ENCODE measurements at places on chromosomes 5 and 9.
A peak's percentile ranks its signal among the peaks of the same experiment; 100 is the strongest.

GRCh38 chr5:157890836-157891597 lies 32.1 kb upstream of the CLINT1 start:
- DNase-seq, result no peak

DNA sequence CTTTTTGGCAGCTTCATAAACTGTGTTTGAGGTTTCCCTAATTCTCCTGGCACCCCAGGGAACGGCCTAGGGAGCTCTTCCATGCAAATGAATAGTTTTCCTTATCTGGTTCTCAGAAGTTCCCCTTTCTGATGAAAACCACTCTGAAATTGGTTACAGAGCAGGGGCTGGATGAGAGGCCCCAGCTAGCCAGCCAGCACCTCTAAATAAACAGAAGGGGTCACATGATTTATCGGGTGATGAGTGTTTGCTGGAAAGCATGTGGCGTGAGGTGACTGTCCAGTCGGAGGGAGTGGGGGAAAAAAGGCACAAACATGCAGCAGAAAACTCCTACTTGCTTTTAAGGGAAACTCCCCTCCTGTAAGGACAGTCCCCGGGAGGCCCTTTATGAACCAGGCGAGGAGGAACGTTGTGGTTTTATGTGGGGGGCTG lies 261.2 kb upstream of the ANKRD55 start:
- no peak for DNase-seq

- DNase-seq, result no peak
Observed at GRCh38 chr5:173715607-173716006, 99.2 kb upstream of the BOD1 start.

DNA sequence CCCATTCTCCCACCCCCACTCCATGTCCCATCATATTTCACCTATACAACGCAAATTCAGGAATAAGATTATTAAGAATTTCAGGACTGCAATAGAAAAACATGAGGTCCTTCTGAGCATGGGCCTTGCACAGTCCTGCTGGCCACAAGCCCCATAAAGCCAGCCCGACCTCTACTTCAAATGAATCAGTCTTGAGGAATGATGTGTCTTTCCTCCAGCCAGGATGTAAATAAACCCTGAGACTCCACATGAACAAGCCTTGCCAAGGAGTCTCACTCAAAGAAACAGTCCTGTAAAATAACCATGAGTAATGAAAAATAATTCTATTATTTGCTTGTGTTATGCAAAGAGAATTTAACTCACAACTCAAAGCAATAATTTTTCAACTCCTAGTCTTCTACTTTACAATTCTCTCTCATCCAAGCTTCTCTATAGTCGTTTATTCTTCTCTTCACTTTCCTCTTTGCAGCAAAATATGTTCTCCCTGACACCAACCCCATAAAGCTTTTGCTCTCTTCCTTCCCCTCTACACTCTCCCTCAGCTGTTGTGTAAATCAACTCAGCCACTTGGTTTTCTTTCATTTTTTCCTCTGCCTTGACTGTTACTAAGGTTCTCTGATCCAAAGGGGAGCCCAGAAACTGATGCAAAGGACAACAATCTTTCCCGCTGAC lies 140.1 kb upstream of the MOCS2 start:
- no peak for DNase-seq

DNA sequence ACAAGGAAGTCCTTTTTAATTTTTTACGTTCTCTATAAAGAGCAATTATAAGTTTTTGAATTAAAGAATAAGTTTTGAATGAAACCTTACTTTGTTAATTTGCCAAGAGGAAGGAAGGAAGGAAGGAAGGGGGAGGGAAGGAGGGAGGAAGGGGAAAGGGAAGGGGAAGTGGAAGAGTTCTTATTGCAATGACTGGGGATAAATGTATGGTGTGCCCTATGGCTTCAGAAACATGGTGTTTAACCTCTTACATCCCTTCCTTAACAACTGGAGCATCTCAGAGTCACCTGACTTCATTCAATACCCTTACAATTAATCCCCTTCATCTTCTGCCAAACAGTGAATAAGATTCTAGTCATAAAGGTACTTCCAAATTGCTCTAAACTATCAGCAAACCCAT lies 16.0 kb downstream of the CEMIP2 start:
- DNase-seq, result no peak

GRCh38 chr9:80954521-80954920 lies 734.8 kb downstream of the TLE1 start:
- peak; percentile 25 for DNase-seq

DNA sequence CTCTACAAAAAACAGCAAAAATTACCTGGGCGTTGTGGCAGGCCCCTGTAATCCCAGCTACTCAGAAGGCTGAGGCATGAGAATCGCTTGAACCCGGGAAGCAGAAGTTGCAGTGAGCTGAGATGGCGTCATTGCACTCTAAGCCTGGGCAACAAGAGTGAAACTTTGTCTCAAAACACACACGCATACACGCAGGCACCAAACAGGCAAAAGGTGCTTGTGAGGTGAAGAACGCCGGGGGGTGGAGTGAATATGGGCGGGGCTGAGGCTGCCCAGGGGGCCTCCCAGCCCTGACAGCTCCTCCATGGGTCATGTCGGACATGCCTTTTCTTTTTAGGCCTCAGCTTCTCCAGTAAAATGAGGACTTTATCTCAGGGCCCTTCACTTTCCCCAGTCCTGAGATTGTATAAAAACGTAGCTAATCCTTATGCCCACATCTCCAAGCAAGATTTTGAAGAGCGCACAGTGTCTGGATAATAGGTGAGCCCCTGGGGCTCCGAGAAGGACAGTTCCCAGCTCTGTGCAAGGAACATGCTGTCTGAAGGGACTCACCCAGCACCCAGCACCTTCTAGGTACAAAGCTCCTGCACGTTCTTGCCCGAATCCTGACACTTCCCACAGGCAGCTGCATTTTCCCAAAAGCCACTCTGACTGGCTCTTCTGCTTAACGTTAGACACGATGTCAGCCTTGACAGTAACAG lies 168.3 kb downstream of the COL23A1 start:
- DNase-seq, result no peak

DNA sequence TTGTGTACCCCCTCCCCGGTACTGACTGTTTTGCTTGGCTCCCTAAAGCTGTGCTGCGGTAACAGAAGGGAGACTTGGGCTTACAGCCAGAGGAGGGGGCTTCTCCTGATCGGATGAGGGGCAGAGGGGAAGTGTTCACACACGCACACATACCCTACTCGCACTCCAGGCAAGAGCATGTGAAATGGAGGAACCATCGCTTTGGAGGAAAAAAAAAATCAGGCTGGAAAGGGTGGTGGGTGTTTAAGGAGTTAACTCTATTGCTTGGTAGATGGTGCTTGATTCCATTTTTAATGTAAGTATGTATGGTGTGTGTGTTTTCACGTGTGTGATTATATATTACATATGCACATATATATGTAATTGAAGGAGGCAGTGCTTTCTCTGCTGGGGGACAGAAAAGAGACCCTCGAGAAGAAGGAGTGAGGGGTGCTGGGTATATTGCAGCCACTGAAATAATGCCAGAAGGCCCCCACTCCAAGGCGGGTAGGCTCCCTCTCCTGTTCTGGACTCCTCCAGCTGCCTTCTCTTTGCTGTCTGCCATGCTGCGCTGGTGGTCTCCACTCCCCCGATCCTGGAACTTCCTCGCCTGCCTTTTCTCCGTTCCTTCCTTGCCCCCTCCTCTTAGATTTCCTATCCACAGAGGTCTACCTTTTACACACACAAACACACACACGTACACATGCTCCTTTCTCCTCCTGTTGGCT lies 721 bp downstream of the GRIA1 start:
- no peak for DNase-seq

DNA sequence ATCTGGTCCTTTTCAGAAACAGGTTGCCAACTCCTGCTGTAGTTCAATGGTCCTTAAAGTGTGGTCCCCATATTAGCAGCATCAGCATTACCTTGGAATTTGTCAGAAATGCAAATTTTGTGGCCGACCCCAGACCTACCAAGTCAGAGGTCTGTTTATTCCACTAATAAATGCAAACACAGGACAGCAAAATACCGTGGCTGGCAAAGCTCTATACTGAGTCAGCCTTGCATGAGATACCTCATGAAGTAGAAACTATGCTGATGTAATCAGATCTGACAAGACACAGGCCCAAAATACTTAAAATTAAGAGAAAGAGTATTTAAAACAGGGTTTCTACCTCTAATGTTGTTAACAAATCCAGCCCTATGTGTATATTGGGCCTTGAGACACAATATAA lies 3.0 kb downstream of the GOLM1 start:
- DNase-seq, result no peak

GRCh38 chr9:98372077-98372836 lies 116.8 kb upstream of the TBC1D2 start:
- no peak for DNase-seq

DNA sequence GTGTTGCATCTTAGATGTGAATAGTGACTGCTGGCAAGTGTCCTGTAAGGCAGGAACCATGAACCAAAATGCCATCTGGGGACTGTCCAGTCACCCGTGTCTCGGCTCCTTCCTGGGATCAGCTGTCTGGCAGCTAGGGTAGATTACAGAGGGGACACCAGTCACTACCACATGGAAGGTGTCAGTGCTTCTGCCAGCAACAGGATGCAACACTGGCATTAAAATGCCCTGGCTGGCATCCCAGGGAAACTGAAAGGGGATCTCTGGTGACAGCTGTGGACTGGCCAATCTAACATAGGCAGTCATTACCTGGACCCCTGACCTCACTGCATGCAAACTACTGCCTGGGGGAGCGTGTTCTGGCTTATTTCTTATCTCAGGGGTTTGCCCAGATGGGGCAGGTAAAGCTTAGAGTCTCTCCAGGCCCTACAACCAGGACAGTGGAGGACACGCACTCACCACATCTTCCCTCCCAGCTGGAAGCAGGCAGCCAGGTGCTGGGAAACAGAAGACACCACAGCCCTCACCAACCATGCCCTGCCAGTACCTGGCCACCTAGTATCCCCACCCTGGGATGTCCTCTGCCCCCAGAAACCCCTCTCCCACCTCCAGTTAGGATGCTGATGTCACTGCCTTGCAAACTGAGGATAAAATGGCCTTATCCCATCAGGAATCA lies 83.8 kb downstream of the SEMA4D start:
- DNase-seq, result no peak

GRCh38 chr5:157026789-157027424 lies 32.0 kb downstream of the HAVCR1 start:
- DNase-seq, result peak; percentile 78
